T-helper 2 cell (primary cell): ENCODE measurements at places on chromosomes 4 and X.

GRCh38 chr4:188107931-188108843 is 1.2 kb downstream of the TRIML2 start:
- DNase-seq: no peak

DNA sequence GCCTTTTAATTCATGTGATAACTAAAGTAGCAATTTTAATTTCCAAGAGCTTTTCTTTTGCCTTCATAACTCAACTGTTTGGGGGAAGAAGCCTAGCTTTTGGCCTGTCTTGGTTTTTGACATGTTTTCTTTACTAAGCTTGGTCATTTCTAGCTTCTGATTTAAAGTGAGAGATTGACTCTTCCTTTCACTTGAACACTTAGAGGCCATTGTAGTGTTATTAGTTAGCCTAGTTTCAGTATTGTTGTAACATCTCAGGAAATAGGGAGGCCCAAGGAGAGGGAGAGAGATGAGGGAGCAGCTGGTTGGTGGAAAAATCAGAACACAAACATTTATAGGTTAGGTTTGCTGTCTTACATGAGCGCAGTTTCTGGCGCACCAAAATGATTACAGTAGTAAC is 44.8 kb downstream of the DCLK2 start:
- DNase-seq: no peak

DNA sequence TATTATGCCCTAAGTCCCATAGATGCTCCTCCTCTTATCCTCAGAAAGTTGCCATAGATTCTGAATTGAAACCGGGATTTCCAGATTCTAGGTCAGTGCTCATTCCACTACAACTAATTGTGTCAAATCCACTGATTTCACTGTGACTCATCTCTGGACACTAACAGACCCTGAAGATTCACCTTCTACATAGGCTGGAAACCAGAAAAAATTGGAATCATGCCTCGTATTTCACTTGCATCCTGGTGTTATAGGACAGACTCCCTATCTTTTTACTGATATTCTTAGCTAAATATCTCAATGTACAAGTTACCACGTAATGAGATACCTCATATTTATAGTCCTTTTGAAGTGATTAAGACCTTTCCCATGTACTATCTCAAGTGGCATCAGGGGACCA is 36.7 kb downstream of the CLNK start:
- DNase-seq: no peak

- no peak for DNase-seq
Observed at GRCh38 chr4:5709207-5709575, 832 bp upstream of the EVC2 start.

DNA sequence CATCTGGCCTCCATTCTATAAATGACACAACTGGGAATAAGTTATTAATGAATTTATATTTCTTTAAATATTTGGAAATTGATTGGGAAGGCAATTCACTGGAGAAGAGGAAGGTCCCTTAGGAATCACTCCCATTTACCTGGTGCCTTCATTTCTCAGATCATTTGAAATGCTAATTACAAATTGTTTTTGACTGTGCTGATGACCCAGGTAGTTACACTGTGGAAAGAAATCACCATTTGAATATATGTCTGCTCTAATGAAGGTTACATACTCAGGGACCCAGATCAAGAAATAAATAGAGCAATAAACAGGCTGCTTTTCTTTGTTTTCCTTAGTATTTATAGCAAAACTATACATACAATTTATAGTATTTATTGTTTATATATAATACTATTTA is 1759.1 kb downstream of the ARAP2 start:
- no peak for DNase-seq

DNA sequence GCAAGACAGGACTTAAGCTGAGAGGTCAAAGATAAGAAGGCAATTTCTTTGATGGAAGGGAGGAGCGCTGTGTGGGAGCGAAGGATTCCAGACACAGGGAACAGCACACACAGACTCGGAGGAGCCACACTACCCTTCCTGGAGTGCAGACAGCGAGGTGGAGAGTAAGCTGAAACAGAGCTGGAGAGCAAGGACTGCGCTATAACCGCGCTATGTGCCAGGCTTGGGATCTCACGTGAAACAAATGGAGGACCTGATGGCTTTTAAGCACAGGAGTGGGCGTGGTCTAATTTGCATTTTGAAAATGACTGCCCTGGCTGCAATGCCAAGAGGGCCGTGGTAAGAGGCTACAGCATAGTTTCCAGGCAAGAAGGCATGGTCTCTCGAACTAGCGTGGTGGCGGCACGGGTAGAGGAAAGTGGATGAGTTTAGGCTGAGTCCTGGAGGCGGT is 113.9 kb upstream of the SORBS2 start:
- DNase-seq: no peak

DNA sequence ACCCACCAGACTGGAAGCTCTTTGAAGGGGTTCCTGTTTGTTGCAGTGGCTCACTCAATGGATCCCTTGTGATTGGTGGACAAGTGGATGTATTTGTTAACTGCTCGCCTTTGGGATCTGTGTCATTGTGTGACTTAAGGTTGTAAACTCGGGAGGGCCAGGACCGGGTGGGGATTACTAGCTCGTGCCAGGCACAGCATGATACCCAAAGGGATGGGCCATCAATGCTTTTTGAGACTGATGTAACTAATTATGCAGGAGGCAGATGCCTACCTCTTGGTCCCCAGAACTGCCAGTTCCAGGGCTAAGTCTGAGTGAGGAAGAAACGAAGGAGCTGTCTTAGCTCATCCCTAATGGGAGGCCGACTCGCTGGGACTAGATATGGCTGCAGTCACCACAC is 27.7 kb downstream of the UTP14A start:
- no peak for DNase-seq

DNA sequence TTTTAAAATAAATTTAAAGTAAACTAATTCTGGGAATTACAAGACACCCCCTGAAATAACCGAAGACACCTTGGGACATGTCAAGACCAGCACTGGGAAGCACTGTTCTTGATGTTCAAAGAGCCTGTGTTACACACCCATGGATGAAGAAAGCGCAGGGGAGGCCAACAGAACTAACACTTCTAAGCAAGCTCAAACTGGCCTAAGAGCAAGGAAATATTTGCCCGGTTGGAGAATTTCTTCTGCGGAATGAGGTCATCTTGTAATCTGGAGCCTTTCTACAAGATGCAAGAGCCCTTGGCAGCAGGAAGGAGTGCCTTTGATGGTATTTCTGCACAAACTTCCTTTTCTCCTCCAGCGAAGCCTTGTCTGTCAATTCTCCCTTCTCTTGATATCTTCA is 9.3 kb upstream of the EFHC2 start:
- DNase-seq: no peak

GRCh38 chrX:131828482-131828881 is 194.6 kb upstream of the STK26 start:
- no peak for DNase-seq

DNA sequence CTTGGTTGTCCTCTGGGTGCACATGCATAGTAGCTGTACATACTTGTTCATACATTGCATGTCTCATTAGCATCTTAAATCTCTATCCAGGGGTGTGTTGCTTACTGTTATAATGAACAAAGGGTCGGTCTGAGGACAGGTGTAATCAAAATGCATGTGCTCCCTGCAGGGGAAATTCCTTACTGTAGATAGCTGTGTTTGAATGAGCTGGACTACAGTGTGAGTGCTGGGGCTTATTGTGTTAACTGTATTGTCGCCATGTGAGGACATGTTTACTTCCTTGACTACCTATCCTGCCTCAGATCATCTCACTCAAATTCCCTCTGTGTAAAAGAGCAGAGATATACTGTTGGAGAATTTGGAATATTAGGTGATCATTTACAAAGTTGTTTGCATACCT is 98.7 kb downstream of the KLHL34 start:
- DNase-seq: no peak

GRCh38 chr4:26022346-26023202 is 108.6 kb downstream of the SMIM20 start:
- DNase-seq: no peak

GRCh38 chr4:150152766-150153165 is 74.5 kb downstream of the DCLK2 start:
- no peak for DNase-seq
